Muscle of leg (tissue), 16 donors: ENCODE measurements at places on chromosomes 2 and 18.

DNA sequence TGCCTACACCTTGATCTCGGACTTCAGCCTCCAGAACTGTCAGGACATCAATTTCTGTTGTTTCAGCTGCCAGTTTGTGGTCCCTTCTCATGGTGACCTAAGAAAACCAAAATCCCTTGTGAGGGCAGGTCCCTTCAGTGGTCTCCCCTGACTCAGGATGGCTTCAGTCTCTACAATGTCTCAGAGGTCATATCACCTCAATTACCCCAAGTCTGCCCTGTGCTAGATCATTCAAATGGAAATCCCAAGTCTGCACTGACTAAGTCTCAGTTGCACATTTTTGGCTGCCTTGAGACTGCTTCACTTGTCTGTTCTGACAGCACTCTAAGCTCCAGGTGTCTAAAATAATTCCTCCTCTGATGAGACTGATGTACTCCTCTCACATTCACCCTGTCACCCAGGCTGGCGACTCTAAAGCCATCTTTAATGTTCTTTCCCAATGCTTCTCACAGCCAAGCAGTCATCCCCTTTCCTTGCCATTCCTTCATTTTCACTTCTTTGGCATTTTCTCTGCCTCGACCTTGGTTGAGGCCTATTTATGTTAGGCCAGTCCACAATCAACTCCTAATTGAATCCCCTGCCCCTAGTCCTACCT lies 470.8 kb downstream of the DLGAP1 start:
- no peak for DNase-seq

DNA sequence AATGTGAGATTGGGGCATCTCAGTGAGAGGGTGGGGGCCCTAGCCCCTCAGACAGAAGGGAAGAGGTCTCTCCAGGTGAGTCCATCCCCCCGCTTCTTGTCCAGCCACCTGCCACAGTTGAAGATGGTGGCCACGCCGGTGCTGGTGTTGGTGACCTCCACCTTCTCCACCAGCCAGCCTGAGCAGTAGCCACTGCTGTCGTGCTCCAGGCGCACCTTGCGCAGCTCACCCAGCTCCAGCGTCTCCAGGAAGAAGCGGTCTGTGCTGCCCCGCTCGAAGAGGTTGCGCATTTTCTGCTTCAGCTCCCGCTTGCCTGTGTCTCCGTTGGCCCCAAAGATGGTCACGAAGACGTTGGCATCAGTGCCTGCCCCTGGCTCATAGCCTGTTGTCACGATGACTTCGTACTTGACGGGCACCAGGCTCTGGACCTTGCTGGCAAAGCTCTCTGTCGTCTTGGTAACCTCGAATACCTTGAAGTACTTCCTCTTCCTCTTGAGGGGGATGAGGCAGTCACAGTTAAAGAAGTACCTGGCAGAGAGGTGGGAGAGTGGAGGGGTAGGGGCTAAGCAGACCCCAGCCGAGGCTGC lies 179.5 kb downstream of the LOXHD1 start:
- DNase-seq: no peak

DNA sequence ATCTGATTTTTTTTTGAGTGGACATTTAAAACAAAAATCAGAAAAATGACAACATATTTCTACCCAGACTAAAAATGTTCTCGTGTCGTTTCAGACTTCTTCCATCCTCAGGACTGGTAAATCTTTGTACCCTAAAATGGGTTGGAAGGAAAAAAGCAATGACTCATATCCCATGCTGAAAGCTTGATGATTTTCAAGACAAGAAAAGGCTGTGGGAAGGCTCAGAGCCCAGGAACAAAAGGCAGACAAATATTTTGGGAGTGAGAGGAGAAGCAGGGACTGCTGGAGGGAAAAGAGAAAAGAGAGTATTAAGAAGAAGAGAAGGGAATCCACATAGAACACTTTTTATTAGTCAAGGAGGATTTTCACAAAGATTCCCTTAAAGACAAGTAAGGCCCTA lies 77.1 kb upstream of the CTAGE1 start:
- no peak for DNase-seq

DNA sequence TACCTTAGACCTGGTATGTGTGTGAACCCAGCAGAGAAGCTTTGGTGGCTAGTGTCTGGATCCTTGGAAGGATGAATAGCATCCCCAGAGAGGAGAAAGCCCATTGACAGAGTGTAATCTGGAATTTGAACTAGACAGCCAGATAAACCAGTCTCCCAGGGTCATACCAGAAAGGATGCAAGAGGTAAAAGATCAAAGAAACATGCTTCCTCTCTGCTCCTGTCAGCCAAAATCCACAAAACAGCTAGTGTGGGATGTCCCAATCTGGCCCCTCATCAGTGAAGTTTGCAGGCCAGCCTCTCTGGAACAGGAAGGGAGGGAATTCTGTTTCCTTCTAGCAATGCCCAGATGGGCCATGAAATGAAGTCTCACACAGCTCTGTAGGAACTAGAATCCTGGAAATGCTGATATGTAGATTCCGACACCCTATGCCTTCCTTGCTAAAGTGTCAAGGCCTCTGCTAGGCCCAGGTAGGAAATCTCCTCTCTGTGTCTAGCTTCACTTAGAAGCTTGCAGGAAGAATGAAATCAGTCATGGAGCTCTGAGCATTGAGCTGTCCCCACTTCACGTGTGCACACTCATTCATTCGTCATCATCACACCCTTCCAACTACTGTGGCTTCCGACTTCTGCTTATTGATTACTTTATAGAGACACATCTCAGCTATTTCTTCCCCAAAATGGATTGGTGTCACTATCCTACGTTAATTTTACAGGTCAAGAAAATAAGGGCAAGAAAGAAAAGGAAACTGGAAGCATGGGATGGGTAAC lies 38.0 kb downstream of the EVA1A start:
- DNase-seq: peak; percentile 33

GRCh38 chr2:36857713-36858112 lies 108.6 kb downstream of the STRN start:
- peak; percentile 7 for DNase-seq

DNA sequence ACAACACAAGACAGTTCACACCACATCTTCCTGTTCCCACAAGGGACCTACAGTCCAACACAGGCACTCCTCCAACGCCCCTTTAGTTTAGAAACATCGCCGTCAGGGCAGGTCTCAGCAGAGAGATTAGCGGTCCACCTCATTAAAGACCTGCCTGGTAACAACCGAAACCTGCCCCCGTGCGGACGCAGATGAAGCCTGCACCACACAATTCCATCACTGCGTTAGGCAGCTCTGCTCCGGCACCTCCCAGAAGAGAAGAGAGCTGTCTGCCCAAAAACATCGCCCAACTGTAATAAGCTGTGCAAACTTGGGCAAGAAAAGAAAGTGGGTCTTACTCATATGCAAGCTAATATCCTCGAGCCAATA lies 32.7 kb downstream of the ZNF516 start:
- no peak for DNase-seq
